Amygdala (tissue), 56 donors: ENCODE measurements at places on chromosomes 12 and 14.
A peak's percentile ranks its signal among the peaks of the same experiment; 100 is the strongest.

DNA sequence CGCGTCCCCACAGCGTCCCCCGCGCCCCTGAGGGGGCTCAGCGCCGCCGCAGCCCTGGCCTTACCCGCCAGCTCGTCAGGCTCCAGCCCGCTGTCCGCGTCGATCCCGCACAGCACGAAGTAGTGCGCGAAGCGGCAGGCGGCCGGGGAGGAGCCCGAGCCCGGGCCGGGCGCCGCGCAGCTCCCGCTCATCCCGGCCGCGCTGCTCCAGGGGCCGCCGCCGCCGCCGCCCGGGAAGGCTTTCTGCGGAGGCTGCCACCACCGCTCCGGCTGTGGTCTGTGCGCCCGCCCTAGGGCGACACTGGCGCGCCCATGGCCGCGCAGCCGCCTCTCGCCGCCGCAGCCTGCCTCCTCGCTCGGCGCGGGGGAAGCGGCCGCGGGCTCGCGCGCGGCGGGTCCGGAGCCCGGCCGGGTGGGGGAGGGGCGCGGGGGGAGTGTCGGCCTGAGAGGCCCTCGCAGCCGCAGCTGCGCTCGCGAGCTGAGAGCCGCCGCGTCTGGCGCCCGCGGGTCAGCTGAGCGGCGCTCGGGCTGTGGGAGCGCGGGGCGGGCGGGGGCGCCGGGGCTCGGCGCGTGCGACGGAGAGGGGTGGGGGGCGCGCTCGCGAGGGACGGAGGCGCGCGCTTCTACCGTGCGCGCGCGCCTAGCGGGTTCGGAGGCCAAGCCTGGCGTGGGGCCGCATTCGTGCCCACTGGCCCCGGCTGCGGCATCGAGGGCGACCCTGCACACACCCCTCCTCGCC lies at the start of gene DENND5B:
TSS of gene DENND5B (minus strand) at position 495 of the 738 bp plus-strand sequence. CDS start at position 191, 304 bp downstream.
- DNase-seq, result peak; percentile 18

GRCh38 chr14:103703433-103704385 lies 11.5 kb downstream of the XRCC3 start:
- DNase-seq, result no peak

GRCh38 chr14:54170301-54170700 lies 213.7 kb upstream of the BMP4 start:
- DNase-seq, result no peak

GRCh38 chr14:34088914-34089313 lies 138.0 kb upstream of the EGLN3 start:
- DNase-seq, result no peak

DNA sequence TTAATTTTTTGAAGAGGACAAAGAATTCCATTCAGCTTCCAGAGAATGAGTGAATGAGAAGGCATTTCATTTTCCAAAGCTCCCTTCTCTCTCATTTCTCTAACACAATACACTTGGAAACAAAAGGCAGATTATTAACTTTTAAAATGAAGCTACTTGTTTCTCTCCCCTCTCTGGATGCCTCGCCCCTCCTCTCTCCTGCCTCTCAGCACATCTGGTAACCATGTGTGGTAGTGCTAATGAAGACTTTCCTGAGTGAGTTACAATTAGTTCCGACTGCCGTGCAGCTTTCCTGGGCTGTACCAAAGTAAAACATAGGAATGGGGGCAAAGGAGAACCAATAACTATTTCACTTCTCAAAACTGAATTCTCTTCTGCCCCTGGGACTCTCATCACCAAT lies 84.7 kb upstream of the SOX5 start:
- no peak for DNase-seq

DNA sequence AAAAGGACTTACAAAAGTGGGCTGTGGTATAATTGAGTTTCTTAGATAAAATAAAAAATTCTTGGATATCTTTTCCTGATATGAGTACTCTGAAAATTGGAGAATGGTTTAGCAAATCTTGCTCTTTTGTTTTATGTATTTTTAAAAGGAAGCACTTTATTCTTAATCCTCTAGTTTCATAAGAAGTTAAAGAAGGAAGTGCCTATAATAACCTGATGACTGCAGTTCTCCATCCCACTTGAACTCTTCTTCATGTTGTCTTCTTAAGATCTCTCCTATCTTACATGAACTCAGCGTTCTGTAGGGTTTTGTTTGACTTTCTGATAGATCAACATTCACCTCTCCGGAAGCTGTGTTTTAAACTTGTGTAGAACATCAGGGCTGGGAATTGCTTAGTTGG lies 271.0 kb downstream of the ERC1 start:
- DNase-seq, result no peak

GRCh38 chr14:62301911-62302310 lies 539.7 kb downstream of the SNAPC1 start:
- no peak for DNase-seq

DNA sequence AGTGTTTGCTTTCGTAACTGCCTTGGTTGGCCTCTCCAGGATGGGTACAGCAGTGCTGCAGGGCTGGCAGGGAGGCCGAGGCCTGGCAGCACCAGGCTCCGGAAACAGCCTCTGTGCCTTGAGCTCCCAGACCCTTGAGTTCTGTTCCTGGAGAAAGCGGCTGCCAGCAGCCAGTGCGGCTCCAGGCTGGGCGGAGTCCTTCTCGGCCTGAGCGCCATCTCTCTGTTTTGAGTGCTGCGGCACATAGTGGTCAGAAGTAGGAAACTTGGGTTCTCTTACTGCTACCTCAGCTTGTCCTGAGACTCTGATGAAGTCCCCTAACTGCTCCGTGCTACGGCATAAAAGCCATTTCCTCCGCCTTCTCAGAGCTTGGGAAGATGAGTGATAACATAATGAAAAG lies 65.9 kb downstream of the KCNA1 start:
- DNase-seq, result no peak

DNA sequence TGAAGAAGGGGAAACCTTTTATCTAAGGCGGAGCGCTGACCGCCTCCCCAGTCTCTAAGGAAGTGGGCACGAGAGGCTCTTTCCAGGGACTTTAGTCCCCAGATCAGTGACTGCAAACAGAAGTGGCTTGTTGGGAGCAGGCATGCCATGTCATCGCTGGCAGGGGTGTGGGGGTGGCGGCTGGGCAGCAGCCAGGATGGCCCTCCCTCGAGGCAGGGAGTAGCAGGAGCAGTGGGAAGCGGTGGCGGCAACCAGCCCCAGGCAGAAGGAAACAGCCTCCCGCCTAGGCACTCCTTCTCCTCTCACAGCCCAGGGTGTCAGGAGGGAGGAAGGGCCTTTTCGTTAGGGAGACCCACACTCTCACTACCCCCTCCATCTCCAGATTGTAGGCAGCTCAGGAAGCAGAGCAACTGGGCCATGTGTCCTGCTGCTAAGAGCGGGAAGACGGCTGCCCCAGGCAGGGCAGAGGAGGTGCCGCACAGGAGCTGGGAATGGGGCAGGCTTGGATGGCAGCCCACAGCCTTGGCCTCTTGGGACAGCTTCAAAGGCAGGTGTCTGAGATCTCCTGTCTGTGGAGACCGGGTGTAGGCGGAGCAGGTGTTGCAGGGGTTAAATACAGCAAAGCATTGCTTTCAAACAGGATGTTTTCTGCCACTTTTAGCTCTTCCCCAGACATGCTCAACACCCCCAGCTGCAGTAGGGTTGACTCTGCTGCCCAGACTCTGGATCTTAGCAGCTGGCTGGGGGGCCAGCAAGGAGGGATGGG lies 21.8 kb downstream of the VDR start:
- no peak for DNase-seq

GRCh38 chr12:76847260-76847659 lies 31.6 kb downstream of the CSRP2 start:
- no peak for DNase-seq

DNA sequence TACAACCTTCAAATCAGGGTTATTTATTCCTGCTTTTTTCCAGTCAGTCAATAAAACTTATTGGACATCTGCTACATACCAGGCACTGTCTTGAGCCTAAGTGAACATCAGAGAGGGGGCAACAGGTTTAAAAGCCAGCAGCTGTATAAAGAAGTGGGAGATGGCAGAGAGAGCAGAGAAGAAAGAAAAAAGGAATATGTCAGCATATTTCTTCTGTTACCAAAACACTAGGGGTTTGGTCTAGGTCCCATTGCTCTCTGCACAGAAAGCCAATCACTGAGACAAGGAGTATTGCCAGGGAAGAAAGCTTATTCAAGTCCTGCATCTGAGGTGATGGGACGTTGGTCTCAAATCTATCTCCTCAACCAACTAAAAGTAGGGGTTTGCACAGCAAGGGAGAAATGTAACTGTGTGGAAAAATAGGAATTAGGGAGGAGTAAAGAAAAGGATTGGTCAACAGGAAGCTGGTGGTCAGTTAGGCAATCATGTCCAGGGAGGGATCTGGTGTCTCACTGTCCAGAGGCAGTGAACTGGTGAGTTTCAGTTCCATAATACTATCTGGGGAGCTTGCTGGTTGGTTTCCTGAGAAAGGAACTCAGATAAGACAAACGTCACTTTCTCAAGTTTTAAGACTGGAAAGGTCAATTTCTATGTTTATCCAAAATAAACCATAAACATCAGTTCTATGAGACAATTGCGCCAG lies 107.5 kb downstream of the PHLDA1 start:
- no peak for DNase-seq

DNA sequence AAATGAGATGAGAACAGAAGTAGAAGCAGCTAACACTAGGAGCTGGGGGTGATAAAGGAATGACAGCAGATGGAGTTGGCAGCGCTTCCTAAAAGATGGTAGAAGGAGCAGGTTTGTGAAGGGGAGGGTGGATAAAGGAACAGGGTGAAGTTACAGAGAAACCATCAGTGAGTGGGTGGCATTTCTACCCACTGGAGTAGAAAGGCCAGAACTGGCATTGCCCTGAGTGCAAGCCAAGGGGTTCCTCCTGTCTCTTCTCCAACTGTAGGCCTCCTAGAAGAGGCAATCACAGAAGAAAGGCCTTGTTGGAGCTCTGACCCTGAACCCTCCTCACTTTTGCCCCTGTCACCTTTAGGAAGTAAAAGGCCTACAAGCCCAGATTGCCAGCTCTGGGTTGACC lies 2.2 kb downstream of the KRT18 start:
- no peak for DNase-seq

DNA sequence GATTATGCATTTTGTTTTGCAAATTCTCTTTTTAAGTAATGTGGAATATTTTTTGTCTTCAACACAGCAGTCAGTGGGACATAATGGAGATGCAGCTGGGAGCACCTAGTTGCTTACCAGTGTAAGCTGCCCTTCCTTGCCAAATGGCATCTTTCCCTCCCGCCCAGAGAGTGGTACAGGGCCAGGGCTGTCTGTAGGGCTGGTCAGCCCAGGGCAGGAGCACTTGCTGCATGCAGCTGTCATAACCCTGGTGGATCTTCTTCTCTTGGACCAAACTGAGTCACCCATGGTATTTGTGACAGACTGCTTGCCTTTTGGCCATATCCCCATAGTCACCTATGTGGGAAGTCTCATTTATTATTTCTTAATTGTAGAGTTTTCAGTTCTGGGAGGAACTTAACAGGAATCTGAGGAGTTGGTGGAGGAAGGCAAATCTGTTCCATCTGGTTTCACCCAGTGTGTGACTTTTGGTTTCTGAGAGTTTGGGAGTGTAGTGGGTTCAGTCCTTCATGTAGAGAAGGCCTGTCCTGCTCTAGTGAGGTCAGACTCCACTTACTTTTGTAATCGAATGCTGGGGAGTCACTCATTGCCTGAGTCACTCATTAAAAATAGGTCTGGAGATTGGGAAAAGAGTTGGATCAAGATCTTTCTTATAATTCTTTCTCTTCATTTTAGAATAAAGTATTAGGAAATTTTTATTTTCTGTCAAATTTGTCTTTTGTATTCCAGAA lies 62.0 kb upstream of the ASPG start:
- no peak for DNase-seq
